ENCODE measurements at places on chromosomes 5 and 9.

DNA sequence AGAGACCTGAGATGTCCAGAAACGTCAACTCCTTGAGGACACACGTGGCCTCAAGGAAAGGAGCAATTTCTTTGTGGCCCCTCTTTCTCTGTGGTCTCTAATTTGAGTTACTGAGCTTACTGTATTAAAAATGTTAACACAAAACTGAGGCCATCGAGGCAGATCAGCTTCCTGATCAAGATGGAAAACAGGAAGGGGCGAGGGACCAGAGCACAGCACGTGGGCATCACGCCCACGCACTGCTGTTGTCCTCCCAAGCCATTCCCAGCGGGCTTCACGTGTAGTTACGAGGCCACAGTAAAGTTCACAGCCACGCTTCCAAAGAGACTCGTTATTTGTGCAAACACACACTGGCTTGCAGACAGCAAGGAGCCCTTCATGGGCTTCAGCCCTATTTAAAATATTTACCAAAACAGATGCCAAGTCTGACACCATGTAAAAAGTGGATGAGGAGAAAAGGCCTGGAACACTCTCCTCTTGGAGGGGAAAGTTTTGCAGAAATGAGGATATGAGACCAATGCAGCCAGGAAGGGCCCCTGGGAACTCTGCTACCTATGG lies 149.5 kb downstream of the ROR2 start:
- DNase-seq: no peak

DNA sequence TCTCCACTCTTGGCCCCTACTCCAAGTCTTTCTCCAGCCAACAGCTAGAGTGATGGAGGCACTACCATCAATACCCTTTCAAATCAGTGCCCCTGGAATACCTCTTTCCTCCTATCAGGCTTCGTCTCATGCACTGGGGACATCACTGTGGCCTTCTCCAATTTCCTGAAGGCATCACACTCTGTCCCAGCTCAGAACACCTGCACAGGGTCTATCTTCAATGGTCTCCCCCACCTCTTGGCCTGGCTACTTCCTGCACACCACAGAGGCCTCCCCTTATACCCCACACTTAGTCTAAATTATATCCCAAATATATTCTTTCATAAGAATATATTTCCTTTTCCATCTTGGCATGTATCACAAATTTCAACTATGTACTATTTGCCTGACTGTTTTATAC lies 34.5 kb downstream of the ECPAS start:
- no peak for DNase-seq

DNA sequence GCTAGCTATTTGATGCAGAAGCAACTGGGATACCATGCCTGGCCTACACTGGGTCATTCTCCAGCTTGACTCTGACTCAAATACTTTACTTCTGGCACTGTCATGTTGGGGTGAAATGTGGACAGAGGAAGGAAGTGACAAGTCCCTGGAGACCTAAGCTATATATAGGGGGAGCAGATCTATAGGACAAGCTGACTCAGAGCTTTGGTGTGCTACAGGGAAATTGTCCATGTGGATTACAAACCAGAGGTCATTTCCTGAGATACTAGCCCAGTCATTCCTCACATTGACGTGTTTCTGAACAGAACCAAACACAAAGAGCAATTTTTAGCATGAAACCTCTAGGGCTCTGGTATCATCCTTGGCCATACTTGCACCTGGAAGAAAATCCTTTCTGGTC lies 531.6 kb upstream of the CLINT1 start:
- DNase-seq: no peak

DNA sequence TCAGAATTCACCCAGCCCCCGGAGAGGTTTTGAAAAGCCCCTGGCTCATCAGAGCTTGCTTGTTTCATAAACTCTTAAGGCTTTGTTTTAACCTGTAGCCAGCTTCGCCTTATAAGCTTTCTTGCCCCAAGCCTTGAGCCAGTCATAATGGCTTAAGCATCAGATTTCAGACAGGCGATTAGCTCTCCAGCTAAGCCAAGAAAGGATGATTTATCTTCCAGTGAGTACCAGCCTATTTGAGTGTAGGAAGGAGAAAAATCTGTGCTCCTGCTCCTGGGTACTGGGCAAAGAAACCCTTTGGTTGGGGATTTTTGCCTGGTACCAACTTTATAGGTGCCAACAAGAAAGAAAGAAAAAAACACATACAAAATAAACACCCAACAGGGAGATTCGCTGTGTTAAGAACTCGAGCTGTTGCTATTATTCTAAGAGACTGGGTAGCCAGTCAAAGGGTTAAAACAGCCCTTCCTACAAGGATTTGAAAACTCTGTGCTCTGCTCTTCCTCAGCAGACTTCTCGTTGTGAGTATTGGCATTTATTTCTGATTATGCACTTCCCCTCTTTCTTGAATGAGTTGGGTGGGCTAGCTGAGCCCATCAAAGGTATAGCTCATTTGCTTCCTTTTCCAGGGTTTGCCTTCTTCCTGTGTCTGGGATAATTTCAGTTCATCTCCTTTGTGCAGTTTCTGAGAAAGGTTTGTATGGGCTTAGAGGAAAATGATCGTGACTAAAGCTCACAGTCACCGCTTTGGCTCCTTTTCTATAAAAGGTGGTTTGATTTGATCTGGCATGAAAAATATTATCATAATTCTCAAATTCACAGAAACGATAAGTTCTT lies 157.2 kb upstream of the DMRT1 start:
- no peak for DNase-seq

All from dorsolateral prefrontal cortex (tissue), 122 donors.